ENCODE measurements at places on chromosomes 5 and 9.

- no peak for DNase-seq
Observed at GRCh38 chr9:126225611-126226609, 100.7 kb upstream of the MVB12B start.

- no peak for DNase-seq
Observed at GRCh38 chr5:54822324-54822687, 163.1 kb downstream of the ESM1 start.

DNA sequence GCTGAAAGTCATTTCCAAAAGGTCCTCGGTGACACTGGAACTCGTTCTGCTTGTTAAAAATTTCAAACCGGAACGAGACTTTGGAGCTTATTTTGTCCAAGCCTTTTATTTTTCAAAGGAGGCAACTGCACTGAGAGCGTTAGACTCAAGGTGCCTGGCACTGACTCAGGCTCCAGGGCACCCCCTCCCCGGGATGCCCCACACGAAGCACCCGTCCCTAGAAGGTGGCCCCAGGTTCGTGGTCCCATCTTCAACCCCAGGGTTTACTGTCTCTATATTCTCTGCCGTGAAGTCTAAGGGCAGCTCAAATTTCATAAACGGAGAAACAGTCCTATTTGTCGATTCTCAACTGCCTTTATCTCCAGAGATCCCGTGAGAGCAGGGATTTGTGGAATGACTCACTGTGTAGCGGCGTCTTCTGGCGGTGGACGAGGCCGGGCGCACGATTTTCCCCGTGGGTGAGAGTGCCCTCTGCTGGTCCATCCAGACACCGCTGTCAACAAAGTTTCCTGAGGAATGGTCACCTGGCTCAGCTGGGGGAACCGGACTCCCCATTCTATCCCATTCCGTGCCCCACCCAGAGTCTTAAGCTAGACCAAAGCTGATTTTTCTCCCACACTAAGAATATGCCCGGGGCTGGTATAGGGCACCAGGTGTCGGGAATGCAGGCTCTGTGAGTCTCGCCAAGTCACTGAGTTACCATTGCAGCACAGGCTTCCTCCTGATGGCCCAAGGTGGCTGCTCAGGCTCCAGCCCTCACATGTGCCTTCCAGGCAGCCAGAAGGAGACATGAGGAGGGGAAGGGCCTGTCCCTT lies 27.1 kb upstream of the SLC6A19 start:
- peak; percentile 60 for DNase-seq

DNA sequence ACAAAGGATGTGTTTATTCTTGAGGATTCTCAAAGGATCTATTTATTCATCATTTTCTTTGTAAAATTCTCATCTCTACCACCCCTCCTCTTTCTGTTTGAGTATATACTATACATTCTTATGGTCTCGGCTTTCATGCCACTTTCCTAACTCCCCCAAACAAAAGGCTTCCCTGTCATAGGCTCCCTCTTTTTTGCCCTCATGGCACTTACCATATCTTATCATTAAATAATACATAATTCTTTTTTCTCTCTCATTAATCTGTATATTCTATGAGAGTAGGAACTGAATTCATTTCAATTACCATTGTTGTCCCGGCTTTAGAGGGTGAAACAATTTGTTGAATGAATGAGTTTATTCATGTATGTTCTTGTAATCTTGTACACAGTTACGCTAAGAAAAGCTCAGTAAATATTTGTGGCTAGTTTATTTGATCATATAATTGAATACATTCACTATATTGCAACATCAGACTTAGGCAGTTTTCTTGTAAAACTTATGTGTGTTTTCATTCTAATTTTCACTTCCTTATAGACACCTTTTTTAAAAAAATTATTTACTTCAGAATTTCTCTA lies 254.6 kb downstream of the EDIL3 start:
- no peak for DNase-seq

- no peak for DNase-seq
Observed at GRCh38 chr5:143576711-143577484, 173.4 kb upstream of the NR3C1 start.

DNA sequence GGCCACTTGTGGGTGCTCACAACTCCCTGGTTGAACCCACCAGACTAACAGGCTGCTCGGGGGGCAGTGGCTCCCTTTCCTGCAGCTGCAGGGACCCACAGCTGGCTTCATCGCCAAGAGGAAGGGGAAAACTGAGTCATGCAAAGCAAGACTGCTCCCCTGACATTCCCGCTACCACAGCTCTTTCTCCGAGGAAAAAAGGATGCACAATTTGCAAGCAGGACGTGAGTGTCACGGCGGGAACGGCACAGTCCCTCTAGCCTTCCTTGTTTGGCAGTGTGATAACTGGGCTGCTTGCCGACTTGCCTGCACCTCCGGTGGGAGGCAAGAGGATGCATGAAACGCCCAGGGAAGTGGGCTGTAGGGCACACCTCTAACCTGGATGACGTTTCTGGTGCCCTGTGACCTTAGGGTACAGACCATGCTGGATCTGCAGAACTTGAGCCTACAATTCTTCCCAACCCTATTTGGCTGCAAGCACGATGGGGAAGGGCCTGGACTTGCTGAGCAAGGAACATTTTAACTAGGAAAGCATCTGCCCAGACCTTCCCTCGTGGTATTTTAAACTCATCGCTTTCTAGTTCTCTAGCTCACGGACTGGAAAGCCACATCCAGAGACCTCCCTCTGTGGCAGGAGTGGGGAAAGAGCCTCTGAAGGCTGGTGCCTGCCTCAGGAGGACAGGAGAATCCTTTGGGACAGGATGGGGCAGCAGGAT lies 7.8 kb downstream of the SH3PXD2B start:
- no peak for DNase-seq

DNA sequence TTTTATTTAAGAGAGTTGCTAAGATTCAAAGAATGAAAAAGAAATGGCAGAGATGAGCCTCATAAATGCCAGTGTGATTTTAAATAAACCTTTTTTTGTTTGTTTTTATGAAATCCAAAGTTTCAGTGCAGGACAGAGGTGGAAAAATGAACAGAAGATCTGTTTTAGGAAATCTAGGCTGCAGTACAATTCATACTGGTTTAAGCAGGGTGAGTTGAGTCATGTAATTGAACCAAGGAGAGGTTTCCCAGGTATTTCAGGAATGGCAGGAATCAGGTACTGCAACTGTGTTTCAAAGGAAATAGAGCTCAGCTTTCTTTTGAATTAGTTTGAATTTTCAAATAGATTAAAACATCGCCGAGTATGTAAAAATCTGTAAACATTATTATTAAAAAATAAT lies 3.0 kb upstream of the ANKRD31 start:
- DNase-seq: no peak

GRCh38 chr9:118162716-118163115 lies 458.5 kb downstream of the TLR4 start:
- no peak for DNase-seq

DNA sequence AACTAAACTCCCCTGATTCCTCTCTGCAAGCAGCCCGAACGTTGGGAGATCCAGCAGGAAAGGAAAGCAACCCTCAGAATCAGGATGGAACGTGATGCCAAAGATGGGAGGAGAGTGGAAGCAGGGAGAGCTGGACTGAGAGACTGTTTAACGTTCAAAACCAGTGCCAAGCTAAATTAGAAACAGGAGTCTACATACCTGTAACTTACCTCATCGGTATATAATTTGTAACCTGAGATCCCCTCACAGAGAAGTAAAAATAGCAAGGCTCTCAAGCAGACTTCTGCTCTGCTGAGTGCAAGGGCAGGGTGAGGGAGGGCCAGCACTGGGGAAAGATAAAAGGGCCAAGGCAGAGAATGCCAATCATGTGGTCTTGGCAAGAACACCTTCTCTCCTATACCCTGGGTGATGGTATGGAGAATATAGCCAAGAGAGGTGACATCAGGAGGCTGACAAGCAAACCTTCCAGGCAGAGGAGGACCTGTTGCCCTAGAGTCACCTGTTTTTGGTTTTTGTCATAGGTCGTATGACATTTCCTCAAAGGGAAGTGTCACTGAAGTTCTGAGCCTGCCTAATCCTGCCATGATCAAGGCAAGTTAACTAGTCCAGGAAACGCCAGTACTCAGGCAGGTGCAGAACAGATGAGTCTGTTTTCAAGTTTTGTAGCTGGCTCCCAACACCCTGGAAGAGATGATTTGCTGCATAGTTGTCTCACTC lies 472.0 kb downstream of the NFIB start:
- no peak for DNase-seq

DNA sequence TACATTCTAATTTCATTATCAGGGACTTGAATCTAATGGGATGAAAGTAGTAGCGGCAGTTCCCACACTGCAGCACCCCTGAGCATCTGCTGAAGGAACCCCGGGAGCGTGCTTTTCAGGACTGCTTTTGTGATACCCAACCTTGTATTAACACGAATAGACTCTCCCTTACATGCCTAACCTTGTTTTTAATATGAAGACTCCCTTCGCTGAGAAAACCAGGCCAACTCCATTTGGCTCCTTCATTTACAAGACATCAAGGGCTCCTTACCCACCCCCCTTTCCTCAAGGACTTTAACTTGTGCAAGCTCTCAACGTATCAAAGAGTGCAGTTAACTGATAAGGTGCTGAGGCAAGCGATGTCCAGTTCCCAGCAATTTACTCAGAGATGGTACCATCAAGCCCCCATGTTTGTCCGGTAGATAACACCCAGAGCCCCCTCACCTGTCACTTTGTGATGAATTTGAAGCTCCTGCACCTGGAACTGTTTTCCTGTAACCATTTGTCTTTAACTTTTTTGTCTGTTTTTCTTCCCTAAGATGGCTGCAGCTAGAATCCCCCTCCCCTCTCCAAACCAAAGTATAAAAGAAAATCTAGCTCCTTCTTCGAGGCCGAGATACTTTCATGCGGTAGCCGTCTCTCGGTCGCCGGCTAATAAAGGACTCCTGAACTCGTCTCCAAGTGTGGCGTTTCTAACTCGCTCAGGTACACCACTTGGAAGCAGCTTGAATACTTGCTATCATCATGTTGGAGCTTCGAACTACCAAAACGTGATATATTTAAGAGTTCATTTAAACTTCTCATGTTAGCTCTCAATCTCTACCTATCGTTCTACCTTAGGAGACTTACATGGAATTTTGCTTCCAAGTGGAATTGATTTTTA lies 10.7 kb downstream of the HNRNPH1 start:
- no peak for DNase-seq

- DNase-seq: no peak
Observed at GRCh38 chr5:151055336-151055735, 25.5 kb downstream of the TNIP1 start.

GRCh38 chr9:126443144-126443543 lies 116.5 kb downstream of the MVB12B start:
- no peak for DNase-seq

- DNase-seq: no peak
Observed at GRCh38 chr5:134758176-134758503, 439 bp upstream of the DDX46 start.

GRCh38 chr5:124156415-124156996 lies 589.9 kb downstream of the ZNF608 start:
- DNase-seq: no peak

- DNase-seq: no peak
Observed at GRCh38 chr9:99135456-99135855, 30.5 kb downstream of the TGFBR1 start.

- no peak for DNase-seq
Observed at GRCh38 chr5:101012880-101013279, 109.8 kb upstream of the ST8SIA4 start.

DNA sequence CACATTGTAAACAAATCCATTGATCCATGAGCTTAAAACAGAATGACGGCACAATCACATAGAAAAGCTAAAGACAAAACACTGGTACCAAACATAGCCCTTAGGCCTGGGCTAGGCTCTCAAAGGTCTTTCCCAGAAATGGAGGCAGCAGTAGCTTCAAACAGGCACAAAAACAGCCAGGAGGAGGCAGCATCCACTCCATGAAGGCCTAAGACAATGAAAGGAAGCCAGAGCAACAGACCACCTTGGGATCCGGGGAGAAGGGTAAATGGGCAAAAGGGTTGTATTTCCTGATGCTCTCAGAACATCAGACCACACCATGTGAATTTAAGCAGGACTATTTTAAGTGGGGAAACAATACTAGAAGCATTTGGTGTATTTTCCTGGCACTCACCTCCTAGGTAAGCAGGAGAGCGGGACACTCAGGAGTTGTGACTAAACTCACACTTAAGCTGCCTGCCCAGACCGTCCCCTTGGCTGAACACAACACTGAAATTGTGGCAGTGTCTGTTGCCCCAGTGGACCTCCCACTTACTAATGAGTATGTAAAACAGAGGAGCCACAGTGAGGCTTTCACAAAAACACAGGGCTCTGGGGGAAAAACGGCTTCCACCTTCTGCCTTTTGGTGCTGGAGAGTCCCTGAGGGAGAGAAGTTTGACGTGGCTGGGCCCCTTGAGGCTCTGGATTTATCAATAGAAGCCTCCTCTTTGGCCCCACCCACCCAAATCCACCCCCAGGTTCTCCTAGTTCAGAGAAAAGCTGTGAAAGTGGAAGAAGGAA lies 11.9 kb downstream of the GNPDA1 start:
- DNase-seq: no peak

GRCh38 chr9:133803028-133803585 lies 65.0 kb upstream of the SARDH start:
- DNase-seq: no peak

DNA sequence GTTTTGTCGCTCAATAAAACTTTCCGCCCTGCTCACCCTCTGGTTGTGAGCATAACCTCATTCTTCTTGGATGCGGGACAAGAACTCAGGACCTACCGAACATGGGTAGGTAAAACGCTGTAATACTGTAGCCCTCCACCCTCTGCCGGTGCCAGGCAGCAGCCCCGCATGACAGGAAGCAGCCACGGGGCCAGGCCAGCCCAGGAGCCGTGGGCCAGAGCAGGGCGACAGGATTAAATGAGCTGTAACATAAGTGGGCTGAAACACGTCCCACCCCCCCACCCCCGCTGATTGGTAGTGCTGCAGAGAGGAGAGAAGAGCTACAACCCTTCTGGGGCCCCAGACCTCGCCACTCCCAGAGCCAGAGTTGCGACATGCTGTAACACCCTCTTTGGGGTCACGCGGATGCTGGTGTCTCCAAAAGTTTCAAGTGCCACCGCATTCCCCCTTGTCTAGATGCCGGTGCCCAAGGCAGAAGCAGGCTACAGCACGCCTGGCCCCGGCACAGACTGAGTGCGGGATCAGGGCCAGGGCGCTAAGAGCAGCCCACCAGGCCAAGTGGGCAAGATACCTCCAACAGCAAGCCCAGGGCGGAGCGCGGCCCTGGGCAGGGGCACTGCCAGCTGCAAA lies 81.8 kb downstream of the FBXW11 start:
- DNase-seq: no peak
